ENCODE measurements at places on chromosomes 6 and 20.
A peak's percentile ranks its signal among the peaks of the same experiment; 100 is the strongest.

DNA sequence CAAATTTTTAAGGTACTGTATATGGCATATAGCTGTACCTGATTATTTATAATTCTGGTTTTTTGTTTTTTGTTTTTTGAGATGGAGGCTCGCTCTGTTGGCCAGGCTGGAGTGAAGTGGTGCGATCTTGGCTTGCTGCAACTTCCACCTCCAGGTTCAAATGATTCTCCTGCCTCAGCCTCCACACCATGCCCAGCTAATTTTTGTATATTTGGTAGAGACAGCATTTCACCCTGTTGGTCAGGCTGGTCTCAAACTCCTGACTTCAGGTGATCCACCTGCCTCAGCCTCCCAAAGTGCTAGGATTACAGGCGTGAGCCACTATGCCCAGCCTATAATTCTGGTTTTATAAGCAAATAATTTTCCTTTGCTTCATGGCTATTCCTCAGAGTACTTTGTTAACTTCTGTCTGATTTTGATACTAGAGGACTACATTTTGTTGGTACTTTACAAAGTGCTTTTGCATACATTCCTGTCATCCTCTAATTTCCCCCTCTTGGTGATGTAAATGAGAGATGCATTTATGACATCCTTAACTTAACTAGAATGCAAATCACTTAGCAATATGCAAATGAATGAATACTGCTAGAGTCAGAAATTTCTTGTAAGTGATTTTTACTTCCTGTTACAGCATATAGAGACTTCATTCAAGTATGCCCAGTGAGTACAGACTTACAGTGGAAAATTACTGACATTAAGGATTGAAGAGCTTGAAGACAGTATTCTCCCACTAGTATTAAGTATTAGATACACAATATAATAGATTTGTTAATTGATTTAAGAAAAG, 35.7 kb upstream of the ARID1B start:
- no peak for DNase-seq

DNA sequence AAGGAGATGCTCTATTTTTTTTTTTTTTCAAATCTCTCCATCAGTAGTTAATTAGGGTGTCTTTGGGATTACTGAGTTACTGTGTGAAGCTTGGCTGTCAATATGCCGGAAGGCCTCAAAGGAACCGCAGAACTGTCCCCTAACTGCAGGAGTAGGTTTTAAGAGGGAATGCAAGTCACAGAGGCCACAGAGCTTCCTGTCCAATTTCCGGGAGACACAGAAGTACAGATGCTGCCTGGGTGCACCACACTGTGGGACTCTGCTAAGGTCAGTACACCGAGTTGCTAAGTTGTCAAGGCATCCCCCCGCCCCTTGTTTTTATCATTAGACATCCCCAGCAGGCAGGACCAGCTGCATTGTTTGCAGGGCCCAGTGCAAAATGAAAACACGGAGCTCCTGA, 120.2 kb upstream of the RAB32 start:
- DNase-seq, result no peak

DNA sequence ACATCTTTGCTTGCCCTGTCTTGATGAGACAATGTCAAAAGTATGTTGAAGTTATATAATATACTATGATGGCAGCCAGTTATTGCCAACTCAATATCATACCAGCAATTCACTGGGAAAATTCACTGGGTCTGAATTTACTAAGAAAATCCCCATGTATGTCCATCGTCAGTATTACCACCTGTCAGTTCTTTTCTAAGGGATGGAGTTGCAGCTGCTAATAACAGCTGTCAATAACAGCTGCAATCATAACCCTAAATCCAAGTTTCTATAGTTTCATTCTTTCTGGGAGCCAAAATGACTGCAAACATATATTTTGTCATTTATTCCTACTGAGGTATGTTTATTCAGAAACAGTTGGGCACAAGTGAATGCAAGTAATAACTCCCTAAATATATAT, 132.6 kb upstream of the RIN2 start:
- DNase-seq, result no peak

DNA sequence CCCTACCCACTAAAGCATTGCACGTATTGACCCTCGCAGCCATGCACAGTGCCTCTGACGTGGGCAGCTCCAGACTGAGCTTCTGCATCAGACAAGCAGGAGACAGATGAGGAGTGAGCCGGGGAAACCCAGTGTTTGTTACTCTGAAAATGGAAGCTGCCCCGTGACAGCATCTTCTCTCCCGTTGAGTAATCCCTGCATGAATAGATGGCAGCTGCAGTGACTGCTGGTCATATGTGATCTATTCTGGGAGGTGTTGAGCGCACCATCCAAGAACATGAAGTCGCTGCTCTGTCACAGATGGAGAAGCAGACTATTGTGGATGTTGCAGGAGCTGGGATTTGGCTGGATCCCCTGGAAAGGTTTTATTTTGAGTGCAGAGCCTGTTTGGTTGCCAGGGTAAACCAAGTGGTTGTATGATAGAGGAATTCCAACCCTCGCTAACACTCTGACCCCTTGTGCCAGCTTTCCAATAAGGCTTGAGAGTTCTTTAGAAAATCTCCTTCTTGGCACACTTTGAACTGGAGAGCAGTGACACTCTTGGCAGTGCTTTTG, 242.2 kb downstream of the NRN1 start:
- peak; percentile 32 for DNase-seq

GRCh38 chr6:39402239-39402751, 79.8 kb upstream of the KCNK16 start:
- DNase-seq, result no peak

- peak; percentile 14 for DNase-seq
These were observed 278.6 kb downstream of the TBC1D32 start for GRCh38 chr6:121055572-121056163.

- no peak for DNase-seq
These were observed 67.2 kb downstream of the DHX35 start for GRCh38 chr20:39029364-39029763.

- DNase-seq, result no peak
These were observed 18.6 kb downstream of the TREML2 start for GRCh38 chr6:41182069-41183034.

GRCh38 chr6:107684996-107685395, 139.1 kb downstream of the SCML4 start:
- no peak for DNase-seq

GRCh38 chr6:135291288-135292076, 110.4 kb downstream of the MYB start:
- no peak for DNase-seq

GRCh38 chr6:138500045-138500665, 861 bp upstream of the NHSL1 start:
- no peak for DNase-seq

- no peak for DNase-seq
These were observed 90.2 kb upstream of the CDH4 start for GRCh38 chr20:61161726-61162390.

DNA sequence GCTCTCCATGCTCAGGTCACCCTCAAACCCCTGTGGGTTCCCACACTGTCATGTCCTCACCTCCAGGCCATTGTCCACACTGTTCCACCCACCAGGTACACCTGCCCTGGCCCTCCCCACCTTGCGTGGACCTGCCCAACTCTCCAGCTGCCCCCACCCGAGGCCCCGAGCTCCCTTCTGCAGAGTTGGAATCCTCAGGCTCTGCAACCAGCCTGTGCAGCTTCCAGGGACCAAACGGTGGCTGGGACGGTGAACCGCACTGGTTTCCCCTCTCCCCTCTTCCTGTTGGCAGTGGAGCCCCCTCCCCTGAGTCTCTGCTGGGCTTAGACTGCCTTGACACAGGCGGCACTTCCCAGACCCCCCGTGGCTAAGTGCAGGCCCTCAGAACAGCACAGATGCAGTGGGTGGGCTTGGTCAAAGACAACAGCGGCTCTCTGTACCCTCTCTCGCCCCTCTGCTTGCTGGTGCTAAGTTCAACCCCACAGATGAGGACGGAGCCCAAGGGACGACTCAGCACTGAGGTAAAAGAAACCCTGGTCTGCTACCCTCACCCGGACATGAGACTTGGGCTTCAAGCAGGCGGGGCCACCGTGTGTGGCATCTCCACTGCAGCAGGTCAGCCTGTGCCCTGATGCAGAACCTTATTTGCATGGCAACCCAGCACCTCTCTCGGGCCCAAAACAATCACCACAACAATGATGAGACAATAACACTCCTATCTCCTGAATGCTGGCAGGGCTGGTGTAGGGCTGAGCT, 11.0 kb downstream of the ZBP1 start:
- DNase-seq, result no peak

DNA sequence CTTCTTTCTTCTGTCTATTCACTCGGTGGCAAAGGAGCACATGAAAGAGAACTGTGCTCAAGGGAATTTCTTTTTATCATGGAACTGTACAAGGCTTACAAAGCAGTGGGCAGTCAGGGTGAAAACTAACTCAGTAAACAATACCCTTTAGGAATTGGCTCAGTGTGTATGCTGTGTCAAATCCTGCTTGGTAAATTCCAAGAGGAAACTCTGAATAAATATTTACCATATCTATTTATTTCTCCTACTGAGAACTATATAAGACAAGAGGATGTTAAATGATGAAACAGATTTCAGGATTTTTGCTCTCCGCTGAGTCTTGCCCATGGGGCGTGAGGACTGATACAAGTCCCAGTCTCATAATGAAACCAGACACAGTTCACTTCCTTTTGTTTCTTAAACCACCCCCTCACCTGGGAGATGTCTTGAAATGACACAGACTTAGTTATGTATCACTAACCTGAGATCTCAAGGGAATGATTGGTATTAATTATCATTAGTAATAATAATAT, 188.8 kb downstream of the BACH2 start:
- no peak for DNase-seq

DNA sequence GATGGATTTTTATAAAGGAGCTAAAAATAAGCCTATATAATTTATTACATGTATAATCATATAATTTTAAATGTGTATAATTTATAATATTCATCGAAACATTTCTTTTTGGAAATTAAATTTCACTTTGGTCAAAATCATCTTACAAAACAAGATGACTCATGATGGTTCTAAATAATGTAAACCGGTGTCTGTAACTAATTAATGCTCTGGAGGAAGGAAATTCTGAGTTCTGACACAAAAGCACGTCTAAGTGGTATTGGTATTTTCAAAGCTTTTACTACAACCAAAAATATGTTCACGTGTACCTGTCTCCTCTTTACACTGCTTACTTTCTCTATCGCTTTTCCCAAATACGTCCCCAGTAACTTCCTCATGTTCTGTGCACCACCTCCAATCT, 134.1 kb downstream of the MTHFD1L start:
- DNase-seq, result no peak

DNA sequence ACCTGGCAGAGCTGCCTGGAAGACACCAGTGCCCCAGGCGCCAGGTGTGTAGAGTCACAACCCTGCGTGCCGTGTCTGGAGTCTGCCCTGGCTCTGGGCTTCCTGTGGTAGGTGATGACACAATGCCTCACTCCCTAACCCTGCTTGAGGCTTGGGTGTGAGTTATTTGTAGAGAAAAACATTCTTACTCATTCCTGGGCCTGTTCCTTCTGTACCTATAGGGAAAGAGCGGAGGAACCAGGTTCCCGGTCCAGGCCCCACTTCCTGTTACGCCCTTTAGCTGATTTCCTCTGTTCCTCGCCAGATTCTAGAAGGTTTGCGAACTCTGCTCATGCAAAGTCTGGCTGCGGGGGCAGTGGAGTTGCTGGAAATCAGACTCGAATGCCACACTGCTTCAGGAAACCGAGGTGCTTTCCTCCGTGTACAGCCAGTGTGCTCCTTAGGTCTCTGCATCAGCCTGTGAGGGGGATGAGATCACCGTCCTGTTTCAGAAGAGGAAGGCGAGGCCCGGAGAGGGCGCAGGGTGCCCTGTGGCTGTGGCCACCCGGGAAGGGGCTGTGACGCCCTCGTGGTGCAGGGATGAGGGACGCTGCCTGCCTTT, 67.1 kb upstream of the DUSP22 start:
- DNase-seq, result no peak

GRCh38 chr6:18586133-18586532, 199.0 kb downstream of the RNF144B start:
- no peak for DNase-seq

DNA sequence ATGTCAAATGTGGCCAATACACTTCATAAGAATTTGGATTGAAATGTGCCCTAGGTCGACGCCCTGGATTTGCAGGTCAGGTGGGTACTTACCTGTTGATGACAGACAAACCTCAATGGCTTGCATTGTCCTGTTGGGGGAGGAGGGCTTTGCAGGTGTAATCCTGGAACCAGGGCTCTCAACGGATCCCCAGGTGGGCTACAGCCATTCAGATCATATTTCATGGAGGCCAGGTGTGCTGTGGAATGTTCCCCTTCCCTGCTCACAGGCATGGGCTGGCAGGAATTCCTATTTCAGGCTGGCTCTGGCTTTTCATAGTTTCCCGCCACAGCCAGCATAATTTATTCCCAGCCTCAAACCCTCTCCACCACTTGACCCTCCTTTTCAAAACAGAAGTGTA, 254.7 kb downstream of the SMOC2 start:
- DNase-seq, result no peak

DNA sequence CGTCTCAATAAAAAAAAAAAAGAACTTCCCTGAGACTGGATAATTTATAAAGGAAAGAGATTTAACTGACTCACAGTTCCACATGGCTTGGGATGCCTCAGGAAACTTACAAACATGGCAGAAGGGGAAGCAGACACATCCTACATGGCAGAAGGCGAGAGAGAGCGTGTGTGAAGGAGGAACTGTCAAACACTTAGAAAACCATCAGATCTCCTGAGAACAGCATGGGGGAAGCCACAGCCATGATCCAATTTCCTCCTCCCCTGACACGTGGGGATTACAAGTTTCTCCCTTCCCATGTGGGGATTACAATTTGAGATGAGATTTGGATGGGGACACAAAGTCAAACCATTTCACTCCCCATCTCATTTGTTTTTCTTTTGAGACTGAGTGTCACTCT, 46.6 kb upstream of the TFAP2C start:
- DNase-seq, result no peak

DNA sequence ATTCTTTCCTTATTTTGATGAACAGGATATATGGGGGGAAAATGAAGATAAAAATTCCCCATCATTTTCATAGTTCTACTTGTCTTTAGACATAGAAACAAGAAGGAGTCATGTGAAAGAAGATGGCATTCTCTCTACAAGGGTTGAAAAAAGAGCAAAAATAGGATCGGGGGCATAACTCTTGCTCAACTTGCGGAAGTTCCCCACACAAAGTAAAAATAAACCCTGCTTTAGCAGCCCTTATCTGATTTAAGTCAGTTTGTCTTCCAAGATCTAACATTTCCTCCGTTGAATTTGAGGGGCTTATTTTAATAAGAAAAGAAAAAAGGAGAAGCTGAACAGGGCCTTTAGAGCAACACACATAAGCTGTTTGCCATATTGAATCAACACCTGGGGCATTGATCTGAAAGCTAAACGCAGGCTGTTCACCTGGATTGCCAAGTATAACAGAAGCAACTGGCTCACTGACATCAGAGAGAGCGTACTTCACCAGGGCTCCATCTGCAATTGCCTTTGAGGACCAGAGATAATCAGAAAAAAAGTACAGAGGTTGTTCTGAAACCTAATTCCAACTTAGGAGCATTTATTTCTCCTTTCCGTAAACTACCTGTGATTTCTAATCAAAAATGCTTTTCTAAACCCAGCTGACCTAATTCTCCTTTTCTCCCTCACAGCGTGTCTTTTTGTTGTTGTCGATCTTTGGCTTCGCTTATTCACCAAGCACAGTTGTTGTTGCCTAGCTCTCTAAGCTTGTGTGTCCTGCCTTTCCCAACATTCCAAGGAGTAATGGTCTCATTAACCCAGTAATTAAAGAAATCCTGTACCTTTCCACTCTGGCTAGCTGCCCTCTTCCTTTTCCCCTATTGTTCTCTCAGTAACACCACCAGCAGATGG, 568.0 kb downstream of the KIF16B start:
- no peak for DNase-seq
